ENCODE measurements at places on chromosomes 13 and 19.

- DNase-seq, result no peak
Measured at GRCh38 chr13:110628477-110628793, 13.1 kb downstream of the NAXD start.

DNA sequence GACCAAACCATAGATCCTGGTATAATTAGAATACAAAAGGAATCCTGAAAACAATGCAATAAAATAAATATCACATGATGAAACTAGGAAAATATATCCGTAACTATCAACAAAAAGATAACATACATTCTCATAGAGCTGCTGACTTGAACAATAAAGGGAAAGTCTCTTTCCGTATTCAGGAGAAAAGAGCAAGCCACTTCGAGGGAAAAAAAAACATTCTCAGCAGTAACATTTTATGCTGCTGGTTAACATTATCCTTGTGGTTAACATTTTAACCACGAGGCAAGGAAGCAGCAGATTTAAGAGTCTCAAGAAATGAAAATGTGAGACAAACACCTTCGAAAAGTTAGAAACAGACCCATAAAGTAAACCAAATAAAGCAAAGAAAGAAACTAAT is 25.8 kb downstream of the NALCN start:
- DNase-seq, result no peak

- no peak for DNase-seq
Measured at GRCh38 chr13:46648166-46648607, 95.2 kb downstream of the LRCH1 start.

GRCh38 chr19:31344403-31344802 is 4.8 kb downstream of the TSHZ3 start:
- DNase-seq, result no peak

DNA sequence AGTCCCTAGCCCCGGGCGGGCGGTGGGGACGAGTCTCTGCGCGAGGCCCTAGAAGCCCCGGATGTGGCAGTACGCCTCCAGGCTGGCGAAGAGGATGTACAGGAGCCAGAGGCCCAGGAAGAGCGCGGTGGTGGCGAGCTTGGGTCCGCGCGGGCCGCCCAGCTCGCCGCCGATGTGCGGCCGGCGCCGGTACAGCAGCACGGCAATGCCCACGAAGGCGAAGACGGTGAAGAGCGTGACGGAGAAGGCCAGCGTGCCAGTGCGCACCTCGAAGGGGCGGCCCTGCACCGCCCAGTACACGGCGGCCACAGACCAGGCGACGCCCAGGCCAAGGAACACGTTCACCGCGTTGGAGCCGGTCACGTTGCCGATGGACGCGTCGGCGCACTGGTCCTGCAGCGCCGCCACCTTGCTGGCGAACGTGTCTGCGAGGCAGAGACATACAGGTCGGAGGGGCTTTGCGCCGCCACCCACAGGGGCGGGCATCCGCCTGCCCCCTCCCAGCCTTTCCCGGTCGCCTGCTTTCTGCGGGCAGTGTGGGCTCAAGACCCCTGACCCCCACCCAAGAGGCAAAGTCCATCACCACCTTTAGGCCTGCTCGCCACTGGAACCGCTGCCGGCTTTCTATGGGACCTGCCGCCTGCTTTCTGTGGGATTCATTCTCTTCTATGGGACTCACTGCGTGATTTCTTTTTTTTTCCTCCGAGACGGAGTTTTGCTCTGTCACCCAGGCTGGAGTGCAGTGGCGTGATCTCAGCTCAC is 10.9 kb upstream of the MEIS3 start:
- DNase-seq, result no peak

- DNase-seq, result no peak
Measured at GRCh38 chr19:35921012-35921411, 12.9 kb upstream of the TYROBP start.

GRCh38 chr13:99033814-99034213 is 56.0 kb upstream of the DOCK9 start:
- DNase-seq, result no peak

DNA sequence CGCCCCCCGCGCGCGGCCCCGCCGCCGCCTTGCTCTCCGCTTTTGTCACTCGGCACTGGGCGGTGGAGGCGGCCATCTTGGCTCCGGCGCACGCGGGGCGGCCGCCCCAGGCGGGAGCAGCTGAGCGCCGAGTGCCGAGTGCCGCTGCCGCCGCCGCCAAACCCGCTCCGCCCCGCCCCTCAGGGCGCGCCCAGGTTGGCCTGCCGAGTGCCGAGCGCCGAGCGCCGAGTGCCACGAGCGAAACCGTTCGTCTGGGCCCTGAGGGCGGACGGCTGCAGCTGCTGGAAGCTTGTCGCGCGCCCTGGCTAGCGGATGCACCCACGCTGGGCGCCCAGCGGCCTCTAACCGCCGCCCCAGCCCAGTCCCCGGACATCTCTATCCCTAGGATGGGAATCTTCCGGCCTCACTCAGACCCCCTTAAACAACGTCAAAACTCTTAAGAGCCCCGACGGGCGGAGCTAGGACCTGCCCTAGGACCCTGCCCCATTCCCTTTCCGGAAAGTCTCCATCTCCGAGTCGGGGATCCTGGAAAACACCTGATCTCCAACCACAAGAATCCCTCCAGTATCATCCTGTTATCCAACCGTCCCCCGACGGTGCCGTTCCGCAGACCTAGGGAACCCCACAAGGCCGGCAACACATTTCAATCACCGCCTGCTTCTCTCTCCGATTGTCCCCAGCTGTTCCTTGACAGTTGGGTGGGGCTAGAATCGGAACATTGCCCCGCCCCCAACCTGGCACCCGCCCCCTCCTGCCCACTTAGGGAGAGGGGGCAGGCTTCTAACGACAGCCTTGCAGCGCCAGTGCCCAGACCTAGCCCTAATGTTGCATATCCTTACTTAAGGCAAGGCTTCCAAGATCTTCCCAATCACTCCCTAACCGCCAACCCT is 14.1 kb upstream of the AKAP8L start:
- peak; percentile 94 for DNase-seq

DNA sequence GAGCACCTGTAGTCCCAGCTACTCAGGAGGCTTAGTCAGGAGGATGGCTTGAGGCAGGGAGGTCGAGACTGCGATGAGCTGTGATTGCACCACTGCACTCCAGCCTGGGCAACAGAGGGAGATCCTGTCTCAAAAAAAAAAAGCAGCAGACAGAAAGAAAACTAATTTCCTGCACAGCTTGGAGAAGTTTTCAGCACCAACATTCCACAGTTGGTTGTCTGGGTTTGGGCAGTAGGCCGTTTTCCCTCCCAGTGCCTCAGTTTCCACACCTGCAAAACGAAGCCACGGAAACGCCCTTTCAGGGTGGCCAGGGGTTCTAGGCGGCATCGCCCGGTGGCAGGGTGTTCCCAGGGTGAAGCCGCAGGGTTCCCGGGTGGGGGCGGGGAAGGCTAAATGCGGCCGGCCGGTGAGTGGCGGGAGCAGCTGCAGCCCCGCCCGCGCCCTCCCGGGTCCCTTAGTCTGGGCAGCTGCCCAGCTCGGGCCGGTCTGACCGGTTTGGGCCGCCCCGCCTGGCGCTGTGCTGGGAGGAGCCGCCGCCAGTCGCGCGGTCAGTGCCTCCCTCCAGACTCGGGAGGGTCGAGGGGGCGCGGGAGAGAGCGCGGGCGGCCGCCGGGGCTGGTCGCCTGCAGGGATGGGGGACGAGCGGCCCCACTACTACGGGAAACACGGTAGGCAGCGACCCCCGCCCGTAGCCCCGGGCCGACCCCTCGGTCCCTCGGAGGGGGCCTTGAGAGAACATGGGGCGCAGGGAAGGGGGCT is at the start of gene SLC44A2:
SLC44A2 (plus strand) TSS at position 551 of the 759 bp plus-strand sequence; CDS start at position 632, 81 bp downstream.
- peak; percentile 90 for DNase-seq

DNA sequence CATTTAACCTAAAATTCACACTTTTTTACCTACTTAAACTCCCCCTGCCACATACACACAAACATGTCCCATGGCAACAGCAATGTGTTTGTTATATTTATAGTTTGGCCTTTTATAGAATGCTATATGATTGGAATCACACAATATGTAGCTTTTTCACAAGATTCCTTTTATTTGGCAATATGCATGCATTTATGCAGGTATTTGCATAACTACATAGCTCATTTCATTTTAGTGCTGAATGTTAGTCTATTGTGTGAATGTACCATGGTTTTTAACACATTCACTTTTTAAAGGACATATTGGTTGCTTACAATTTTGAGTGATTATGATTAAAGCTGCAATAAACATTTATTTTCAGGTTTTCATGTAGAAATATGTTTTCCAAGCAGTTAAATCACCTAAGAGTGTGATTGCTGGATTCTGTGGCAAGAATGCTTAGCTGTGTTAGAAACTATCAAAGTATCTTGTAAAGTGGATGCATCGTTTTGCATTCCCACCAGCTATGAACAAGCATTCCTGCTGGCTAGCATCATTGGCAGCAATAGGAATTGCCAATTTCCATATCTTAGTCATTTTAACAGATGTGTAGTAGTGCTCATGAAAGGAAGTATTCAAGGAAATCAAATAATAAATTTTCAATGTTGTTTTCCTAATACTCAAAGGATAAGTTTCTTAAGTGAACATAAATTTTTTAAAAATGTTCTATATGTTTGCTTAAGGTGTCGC is 557.0 kb downstream of the SLITRK1 start:
- no peak for DNase-seq

GRCh38 chr19:10289167-10289835 is 451 bp upstream of the ICAM5 start:
- DNase-seq, result no peak

- DNase-seq, result no peak
Measured at GRCh38 chr19:937259-937694, 11.4 kb downstream of the ARID3A start.

- no peak for DNase-seq
Measured at GRCh38 chr13:42221121-42221765, 50.7 kb upstream of the AKAP11 start.

DNA sequence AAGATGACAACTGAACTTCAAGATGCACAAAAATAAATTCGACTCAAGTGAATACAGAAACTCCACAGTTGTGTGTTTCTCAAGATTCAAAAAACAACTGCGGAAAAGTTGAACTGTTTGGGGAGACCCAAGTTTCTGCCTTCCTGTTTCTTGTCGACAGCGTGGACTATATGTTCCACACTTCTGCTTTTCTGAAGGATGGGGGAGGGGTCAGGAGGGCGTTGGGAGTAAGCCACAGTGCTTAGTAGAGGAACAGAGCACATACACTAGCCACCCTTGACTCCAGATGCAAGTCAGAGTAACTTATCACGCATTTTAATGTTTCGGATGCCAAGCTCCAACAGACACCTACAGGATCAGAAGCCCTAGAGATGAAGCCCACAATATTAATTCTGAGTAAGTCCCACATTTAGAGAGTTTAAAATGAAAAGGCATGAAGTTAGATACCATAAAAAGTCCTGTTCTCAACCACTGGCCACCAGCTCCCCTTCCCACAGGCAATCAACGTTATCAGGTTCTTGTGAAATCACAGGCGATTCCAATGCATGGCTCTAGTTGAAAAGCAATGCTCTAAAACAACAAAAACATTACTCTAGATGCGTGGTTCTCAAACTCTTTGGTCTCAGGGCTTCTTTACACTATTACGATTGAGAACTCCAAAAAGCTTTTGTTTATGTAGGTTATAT is 4.2 kb downstream of the TUBGCP3 start:
- no peak for DNase-seq

GRCh38 chr13:73751290-73751689 is 382.9 kb downstream of the KLF12 start:
- no peak for DNase-seq

DNA sequence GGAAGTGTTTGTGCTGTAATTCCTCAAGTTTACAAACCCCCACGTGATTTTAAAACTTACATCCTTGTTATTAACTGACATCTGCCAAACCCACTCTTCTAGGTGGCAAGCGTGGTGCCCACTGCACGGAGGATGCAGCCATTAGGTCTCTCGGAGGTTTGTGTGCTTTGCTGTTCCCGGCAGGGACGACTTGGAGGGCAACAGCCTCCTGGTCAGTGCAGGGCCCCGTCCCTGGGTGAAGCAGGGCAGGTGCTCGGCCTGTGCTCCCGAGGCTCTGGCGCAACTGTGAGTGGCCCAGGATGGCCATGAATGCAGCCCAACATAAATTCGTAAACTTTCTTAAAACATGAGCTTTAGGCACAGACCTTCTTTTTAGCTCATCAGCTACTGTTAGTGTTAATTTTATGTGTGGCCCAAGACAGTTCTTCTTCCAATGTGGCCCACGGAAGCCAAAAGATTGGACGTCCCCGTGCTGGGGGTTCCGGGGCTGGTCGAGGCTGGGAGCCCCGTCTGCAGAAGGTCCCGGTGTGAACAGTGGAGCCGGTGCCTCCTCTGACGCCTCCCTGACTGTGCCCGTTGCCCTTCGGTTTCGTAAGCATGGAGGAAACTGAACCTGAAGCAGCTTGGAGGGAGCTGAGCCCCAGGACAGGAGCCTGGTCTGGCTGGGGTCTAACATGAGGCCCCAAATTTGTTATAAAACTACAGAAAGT is 11.9 kb downstream of the GAS6 start:
- peak; percentile 30 for DNase-seq

DNA sequence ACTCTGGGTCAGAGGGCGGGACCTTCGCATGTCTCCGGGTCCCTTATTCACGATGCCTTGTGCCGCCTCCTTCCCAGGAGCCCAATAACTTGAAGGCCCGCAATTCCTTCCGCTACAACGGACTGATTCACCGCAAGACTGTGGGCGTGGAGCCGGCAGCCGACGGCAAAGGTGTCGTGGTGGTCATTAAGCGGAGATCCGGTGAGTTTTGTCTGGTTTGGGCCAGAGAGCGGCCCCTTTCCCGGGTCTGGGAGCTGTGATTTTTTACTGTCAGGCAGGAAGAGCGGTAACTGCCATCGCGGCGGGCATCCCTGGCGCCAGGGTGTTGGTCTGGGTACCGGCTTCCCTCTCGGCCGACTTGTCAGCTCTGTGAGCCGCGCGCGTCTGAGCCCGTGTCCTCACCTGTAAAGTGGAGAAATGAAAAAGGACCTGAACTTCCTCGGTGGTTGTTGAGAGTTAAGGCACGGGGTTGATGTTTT is 800 bp downstream of the RPL28 start:
- DNase-seq, result no peak

GRCh38 chr13:33545492-33545891 is 259.9 kb upstream of the STARD13 start:
- DNase-seq, result no peak

DNA sequence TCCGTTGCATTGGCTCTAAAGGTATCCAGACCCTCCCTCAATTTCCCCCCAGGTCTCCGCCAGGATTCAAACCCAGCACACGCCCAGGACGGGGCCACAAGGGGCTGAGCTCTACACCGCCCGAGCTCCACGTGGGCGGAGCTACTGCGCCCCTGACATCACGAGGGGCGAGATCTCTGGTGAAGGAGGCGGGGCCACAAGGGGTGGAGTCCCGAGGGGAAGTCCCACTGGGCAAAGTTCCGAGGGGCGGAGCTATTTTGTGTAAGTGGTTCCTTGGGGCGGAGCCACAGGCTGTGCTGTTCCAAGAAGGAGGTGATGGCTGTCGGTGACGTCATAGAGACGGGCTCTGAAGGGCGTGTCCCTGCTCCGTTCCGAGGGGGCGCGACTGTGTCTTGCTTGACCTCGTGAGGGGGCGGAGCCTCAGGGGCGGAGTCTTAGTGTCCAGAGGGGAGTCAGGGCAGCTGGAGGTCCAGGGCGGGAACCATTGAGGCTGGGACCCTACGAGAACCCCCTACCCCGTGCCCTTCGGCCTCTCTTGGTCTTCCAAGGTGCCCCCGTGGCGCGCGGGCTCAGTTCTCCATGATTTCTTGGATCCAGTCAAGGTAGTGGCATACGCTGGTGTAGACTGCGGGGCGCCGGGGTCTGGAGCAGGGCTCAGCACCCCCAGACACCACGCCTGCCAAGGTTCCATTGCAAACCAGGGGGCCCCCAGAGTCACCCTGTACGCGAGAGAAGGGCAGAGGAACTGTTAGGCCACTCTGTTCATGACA is 1.3 kb upstream of the KLK8 start:
- DNase-seq, result no peak

Data from right forelimb (tissue), 1 donor.